ENCODE measurements at places on chromosomes 7 and 10.

GRCh38 chr7:69208848-69209247 is 389.4 kb upstream of the AUTS2 start:
- no peak for DNase-seq

GRCh38 chr7:106023369-106024322 is 60.6 kb downstream of the CDHR3 start:
- no peak for DNase-seq

DNA sequence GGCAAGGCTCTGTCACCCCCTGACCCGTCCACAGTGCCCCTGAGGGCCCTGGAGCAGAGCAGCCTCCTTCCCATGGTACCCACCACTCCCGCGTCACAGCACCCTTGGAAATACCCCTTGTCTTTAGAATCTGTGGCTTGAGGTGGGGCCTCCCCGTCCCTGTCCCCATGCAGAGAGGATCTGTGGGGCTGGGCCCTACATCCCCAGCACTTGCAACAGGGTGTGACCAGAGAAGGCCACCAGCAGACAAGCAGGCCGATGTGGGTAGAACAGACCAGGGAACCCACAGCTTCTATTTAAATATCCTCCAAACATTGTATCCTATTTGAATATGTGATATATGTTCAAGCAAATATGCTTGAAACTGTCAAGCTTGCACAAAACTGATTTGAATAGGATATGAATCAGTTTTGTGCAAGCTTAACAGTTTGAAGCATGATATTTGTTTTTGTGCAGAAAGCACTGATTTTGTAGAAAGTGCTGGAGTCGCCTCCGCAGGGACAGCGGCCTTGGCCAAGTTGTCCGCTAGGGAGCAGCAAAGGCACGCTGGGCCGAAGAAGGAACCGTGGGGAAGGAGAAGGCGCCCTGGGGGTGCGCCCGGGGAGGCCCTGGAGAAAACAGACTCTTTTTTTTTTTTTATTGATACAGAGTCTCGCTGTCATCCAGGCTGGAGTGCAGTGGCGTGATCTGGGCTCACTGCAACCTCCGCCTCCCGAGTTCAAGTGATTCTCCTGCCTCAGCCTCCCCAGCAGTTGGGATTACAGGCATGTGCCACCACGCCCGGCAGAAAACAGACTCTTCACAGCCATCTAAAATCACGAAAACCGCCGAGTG is 2.2 kb downstream of the CFAP46 start:
- DNase-seq = peak; percentile 76

GRCh38 chr7:73613954-73614735 is 10.2 kb downstream of the MLXIPL start:
- no peak for DNase-seq

- DNase-seq = peak; percentile 58
Measured at GRCh38 chr10:68989317-68989990, 851 bp downstream of the KIFBP start.

- no peak for DNase-seq
Measured at GRCh38 chr7:116861717-116862116, 670 bp upstream of the CAPZA2 start.

- no peak for DNase-seq
Measured at GRCh38 chr7:27269455-27269854, 26.9 kb downstream of the EVX1 start.

DNA sequence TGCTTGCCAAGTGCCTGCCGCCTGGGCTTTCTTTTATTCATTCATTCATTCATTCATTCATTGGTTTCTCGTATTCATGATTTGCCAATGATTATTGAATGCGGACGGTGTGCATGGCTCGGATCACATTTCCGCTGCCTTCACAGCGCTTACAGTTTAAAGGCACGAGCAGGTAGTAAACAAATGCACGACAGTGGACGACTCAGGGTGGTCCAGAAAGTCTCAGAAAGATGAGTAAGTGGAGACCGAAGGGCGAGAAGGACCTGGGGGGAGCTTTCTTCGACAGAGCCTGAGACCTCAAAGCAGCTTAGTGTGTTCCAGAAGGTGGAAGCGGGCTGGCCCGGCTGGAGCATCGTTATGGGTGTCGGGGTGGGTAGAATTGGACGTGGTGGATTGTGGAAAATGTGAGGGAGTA is 506 bp downstream of the MCM10 start:
- peak; percentile 61 for DNase-seq

DNA sequence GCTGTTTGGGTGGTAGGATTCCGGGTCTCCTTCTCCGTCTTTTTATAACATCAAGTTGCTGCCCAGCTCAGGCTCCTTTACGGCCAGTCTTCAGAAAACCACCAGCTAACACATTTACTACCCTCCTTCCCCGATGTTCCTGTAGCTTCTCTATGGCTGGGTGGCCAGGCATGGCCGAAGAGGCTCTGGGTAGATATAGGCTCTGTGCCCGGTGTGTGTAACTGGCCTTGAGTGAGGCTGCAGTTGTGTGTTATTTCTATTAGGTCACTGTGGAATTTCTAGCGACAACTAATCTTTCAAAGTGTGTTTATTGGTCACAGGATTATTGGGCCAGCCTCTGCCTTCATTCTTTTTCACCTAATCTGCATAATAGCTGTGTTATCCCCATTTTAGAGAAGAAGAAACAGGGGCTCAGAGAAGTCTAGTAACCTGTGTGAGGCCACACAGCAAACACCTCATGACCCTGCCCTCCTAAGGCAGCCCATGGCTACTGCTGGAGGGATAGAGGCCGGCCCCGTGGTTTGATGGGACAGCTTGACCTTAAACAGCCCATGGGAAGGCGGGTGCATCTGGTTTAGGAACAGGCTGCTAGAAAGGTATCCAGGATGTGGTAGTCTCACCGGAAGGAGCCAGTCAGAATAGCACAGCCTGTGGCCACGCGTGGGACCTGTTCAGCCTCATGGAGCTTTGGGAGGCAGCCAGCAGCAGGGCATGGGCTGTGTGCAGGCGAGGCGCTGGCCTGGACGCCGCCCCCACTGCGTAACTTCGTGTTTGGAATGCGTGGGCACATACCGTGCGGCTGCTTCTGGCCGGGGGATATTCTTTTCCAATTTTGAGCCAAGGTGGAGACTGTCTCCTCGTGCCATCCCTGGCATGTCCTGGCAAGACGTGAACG is 29.7 kb downstream of the HTRA1 start:
- DNase-seq = no peak

GRCh38 chr10:88190123-88190522 is 326.7 kb downstream of the PTEN start:
- no peak for DNase-seq

DNA sequence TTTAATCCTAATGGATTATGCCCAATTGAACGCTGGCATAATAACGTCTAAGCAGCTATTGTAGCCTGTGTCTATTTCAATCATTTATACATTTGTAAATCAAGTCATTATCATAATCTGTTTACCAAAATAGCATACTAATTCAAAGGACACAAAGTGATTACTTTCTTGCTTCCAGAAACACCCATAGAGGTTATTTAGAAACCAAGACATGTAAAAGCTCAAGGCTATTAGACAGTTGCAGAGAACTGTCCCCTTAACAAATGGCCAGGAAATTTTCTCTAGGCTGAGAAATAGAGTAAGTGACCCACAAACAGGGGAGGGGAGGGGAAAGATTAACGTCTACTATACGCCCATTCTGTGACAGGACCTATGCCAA is 455.7 kb downstream of the PARD3 start:
- no peak for DNase-seq

- peak; percentile 59 for DNase-seq
Measured at GRCh38 chr10:93821051-93821772, 63.5 kb downstream of the LGI1 start.

DNA sequence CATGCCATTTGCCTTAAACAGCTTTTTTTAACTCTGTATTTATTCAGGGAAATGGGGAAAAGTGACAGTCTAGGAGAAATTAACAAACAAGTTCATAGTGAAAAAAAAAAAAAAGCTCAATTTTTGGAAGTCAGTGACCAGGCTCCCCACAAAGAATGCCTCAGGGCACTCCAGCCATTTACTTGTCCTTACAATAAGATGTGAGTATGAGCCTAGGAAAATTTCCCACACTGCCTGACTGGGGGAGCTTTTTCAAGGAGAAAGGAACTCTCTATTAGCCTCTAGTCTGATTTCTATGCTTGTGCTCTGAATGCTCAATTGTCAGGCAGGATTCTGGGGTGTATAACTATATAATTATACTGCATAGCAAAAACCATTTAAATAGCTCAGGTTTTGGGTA is 74.9 kb upstream of the NRBF2 start:
- no peak for DNase-seq

GRCh38 chr10:21525367-21526187 is at the start of gene SKIDA1:
SKIDA1 (minus strand) TSS chr10:21525682; CDS start chr10:21517822, 7,860 bp downstream.
- DNase-seq = peak; percentile 96

DNA sequence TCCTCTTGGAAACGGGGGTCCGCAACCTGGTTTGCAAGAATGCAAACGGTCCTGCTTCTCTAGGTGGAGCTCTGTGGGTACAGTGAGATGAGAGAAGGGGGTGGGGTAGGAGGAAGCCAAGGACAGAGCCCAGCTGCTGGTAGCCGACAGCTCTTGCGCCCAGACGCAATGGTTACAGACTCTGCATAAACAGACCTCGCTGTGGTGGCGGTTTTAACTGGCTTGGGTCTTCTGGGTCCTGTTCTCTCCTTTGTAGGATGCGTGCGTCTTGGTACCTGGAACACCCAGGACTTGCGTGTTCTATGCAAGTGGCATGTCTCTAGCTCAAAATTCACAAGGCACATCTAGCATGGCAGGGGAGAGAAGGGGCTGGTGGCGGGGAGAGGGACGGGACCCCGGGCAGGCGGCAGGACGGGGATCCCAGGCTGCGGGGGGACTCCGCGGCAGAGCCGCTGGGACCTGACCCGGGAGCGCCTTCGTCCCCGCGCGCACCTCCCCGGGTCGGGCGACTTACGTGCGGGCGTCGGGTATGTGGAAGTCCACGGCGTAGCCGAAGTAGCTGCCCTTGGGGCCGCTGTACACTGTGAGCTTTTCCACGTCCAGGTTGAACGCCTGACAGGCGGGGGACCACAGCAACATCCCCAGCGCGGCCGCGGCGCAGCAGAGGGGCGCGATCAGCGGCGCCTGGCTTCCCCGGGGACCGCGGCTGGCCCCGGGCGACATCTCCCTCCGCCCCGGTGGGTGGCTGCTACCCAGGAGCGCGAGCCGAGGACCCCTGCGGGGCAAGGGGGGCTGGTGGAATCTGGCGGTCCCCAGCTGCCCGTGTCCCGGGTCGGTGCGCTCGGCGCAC is 448 bp downstream of the ITGA8 start:
- peak; percentile 67 for DNase-seq

DNA sequence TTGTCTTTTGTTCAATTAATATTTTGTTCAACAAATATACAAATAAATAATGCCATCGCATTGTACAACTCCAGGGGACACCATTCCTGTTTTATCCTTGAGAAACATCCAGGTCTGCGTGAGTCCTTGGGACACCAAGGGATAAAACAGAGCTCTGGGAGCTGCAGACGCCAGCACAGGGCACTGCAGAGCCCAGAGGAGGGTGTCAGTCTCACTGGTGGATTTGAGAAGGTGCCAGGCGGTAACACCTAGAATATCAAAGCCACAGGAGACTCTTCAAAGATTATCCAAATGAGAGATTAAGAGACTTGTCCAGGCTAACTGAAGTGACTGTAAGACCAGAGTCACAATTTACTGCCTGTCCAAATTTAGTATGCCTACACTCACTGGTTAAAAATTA is 55.3 kb downstream of the TEX36 start:
- no peak for DNase-seq

DNA sequence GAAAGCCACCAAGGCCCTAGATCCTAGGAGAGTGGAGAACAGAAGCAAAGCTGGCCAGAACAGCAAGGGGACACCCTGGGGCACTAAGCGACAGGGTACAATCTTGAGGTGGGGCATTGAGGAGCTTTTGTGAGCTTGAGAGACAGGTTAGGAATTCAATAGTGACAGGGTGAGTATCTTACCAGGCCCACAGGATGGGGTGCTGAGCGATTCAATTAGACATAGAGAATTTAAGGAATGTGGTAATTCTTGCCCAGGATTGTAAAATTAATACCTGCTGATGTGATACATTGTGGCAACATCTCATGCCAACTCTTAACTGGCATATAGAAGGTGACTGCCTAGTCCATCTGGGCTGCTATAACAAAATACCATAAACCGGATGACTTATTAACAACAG is 14.0 kb downstream of the RBP3 start:
- DNase-seq = no peak

DNA sequence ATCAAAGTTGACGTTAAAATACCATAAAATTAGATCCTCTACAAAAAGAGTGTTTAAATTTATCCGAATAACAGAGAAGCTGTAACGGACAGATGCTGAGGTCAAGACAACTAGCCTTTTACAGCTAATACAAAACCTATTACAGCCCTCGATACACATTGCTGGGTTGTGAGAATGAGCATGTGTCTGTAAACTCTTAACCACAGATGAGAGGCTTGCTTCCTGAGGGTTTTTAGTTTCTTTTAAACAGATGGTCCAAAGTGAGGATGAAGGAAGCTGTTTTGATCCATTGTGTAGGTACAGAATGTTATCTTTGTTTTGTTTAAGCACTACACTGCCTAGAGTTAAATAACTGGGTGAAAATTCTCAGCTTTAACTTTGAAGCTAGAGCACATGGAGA is 578.2 kb downstream of the PARD3 start:
- no peak for DNase-seq

GRCh38 chr10:85857791-85858190 is 508.8 kb downstream of the GRID1 start:
- no peak for DNase-seq

DNA sequence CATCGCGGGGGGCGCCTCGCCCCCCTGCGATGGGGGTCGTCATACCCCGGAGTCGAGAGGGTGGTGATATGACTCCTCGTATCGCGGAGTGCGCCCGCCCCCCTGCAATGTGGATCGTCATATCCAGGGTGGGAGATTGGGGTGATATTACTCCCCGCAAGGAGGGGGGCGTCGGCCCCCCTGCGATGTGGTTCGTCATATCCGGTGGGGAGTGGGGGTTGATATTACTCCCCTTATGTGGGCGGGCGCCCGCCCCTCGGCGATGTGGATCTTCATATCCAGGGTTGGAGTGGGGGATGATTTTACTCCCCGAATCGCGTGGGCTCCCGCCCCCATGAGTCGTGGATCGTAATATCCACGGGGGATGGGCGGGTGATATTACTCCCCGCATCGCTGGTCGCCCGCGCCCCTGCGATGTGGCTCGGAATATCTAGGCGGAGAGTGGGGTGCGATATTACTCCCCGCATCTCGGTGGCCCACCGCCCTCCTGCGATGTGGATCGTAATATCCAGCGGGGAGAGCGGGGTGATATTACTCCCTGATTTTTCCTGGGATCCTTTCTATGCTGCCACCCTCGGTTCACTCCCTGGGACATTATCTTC is 36.9 kb downstream of the MEIG1 start:
- DNase-seq = no peak

GRCh38 chr7:44757311-44757710 is 8.7 kb downstream of the ZMIZ2 start:
- no peak for DNase-seq

GRCh38 chr7:135177028-135177696 is 6.7 kb upstream of the CYREN start:
- DNase-seq = no peak

- no peak for DNase-seq
Measured at GRCh38 chr7:155921804-155922066, 109.5 kb upstream of the SHH start.

GRCh38 chr7:144857463-144857862 is 21.6 kb upstream of the TPK1 start:
- DNase-seq = no peak

GRCh38 chr10:88361494-88361893 is 221.6 kb downstream of the RNLS start:
- no peak for DNase-seq

All from OCI-M1 (cell line).